ENCODE measurements at places on chromosomes 5 and 9. TPM values are rescaled to one million over a fixed set of nuclear protein-coding genes. Genes with fewer than 3 reads are reported as not detected.

GDA gene
- not detected for total RNA-seq

GRCh38 chr9:27160636-27161035 lies 51.6 kb downstream of the TEK start:
- no peak overlapping the region for H3K27ac ChIP-seq
- H3K4me1 ChIP-seq: no peaks in the 10 kb centered on the region
- H3K27me3 ChIP-seq: no peaks in the 10 kb centered on the region
- H3K4me3 ChIP-seq: no peak overlapping the region
- no peak for DNase-seq

GRCh38 chr5:38265546-38266179 lies 7.3 kb downstream of the EGFLAM start:
- no peaks in the 10 kb centered on the region for H3K27me3 ChIP-seq
- no peak overlapping the region for H3K27ac ChIP-seq
- DNase-seq: peak; percentile 10
- no peak overlapping the region for H3K4me3 ChIP-seq

- H3K27me3 ChIP-seq: no peaks in the 10 kb centered on the region
- DNase-seq: no peak
These were observed 59.5 kb upstream of the RNF130 start for GRCh38 chr5:180130876-180131740.

DNA sequence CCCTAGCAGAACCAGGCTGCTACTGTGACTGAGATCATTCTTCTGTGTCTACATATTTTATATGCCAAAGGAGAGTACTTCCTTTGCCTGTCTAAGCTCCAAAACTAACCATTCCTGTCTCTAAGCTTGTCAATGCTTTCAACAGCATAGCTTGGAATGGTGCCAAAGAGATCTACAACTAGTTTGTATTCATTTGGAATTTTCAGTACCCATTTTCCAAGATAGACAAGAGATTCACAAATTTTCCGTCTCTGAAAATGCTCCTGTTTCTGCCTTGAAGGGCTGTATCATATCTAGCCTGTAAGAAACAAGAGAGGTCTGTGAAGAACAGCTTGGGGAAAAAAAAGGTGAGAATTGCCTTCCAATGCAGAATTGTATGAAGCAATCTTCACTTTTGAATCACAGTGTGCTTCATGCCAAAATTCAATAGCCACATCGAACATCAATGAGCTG lies 334.4 kb upstream of the ACTBL2 start:
- no peaks in the 10 kb centered on the region for H3K36me3 ChIP-seq
- no peaks in the 10 kb centered on the region for H3K4me1 ChIP-seq
- no peak overlapping the region for H3K27ac ChIP-seq
- no peaks in the 10 kb centered on the region for H3K27me3 ChIP-seq

DNA sequence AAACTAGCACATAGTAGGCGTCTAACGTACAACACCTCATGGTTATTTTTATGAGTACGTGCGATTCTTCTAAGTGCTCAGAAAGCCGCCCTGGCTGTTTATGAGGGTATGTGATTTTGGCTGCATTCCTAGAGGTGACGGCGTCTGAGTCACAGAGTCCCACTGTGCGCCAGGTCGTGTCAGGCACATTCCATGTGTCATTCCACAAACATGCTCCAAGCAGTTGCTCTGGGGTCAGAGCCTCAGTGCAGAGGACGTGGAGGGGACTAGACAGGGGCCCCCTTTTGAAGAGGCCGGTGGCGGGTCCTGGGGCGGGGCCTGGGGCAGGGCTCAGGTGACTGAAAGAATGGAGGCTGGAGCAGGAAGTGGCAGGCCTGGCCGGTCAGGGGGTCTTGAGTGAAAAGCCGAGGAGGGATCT lies 51.9 kb downstream of the NEK6 start:
- DNase-seq: no peak
- no peak overlapping the region for H3K4me3 ChIP-seq
- H3K4me1 ChIP-seq: no peaks in the 10 kb centered on the region
- H3K36me3 ChIP-seq: no peaks in the 10 kb centered on the region
- H3K27ac ChIP-seq: no peak overlapping the region
- no peaks in the 10 kb centered on the region for H3K27me3 ChIP-seq

DNA sequence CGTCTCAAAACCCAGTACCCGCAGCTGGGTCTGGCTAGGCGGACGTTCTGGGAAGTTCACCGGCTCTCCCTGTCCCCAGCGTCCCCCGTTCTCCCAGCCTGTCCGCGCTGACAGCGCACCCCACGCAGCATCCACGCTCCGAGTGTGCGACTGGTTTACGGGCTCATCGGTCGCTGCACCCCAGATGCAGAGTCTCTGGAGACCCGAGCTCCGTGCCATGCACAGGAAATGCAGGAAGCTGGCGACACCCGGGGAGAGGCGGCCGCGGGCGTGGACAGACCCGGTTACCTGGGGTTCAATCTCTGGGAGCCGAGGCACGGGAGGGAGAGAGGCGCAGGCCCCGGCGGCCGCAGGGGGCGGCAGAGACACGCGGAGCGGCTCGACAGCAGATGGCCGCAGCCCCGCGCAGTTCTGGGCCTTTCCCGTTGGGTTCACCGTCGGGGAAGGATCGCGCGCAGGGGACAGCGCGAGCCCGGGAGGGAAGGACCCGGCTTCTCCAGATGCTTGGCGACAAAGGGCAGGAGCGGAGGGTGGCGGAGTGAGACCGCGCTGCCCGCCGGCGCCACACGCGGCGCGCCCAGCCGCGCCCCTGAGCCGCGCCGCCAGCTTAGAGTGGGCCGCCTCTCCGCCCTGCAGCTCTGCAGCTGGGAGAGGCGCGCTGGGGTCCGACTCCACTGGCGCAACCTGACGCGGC lies 558 bp downstream of the SHROOM1 start:
- H3K27me3 ChIP-seq: peaks cover 8% of the 10 kb centered on the region
- H3K27ac ChIP-seq: no peak overlapping the region
- no peaks in the 10 kb centered on the region for H3K4me1 ChIP-seq
- peak; percentile 65 for DNase-seq
- no peaks in the 10 kb centered on the region for H3K36me3 ChIP-seq

LAMC3 gene
- total RNA-seq: 0.32 TPM

PCAT7 gene
- not detected for total RNA-seq

- no peaks in the 10 kb centered on the region for H3K27me3 ChIP-seq
- H3K4me1 ChIP-seq: no peaks in the 10 kb centered on the region
These were observed 23.2 kb downstream of the PRUNE2 start for GRCh38 chr9:76882686-76883085.

DNA sequence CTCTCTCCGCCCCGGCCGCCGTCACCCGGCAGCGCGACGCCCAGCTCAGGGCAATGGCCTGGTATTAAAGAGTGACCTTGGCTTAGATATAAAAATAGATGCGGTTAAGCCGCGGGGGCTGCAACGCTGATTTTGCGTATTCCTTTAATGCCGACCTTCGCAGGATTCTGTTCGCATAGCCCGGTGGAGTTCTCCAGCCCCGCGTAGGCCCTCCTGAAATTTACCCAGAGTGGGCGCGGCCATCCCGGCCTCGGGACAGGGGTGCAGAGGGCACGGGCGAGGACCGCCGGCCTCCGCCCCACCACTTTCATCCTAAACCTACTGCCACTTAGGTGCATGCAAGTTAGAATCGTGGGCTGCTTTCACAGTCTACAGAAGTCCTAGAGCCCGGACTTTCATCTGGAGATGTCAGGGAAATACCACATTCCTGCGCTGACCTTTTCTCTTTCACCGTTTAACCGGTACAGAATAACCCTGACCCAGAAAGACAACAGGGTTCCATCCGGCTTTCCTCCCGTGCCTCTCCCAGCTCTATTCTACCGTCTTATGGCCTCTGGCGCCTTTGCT lies 492 bp upstream of the FAM169A start:
- H3K27ac ChIP-seq: peak overlapping the region; percentile 50
- DNase-seq: no peak
- no peaks in the 10 kb centered on the region for H3K36me3 ChIP-seq

GRCh38 chr5:9523090-9523823 lies 22.6 kb downstream of the SEMA5A start:
- no peak for DNase-seq
- H3K4me3 ChIP-seq: no peak overlapping the region
- H3K27me3 ChIP-seq: no peaks in the 10 kb centered on the region
- H3K36me3 ChIP-seq: no peaks in the 10 kb centered on the region

DNA sequence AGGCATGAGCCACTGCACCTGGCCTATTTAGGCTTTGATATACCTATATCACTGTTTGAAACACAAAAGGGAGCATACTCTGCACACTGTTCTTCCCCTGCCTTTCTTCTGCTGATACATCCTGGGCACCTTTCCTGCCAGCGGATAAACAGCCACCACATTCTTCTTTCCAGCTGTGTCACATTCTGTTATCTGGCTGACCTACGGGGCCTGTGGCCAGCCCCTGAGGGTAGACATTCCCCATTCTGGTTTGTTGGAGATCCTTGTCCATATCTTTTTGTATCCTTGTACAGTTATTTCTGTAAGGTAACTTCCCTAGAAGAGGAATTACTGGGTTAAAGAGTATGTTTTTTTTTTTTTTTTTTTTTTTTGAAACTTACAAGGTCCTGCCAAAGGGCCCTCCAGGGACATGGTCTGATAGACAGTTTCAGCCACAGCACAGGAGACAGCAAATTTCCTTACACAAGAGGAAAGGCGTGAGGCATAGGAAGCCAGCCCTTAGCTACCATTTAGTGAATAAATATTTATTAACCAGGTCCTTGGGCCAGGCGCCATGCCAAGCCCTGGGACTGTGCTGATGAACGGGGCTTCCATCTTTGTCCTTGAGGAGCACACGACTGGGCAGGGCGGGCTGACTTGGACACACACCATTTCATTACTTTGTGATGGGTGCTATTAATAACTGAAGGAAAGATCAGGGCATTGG lies 57.8 kb downstream of the ERGIC1 start:
- H3K4me1 ChIP-seq: no peaks in the 10 kb centered on the region
- no peak for DNase-seq
- H3K36me3 ChIP-seq: peaks cover 10% of the 10 kb centered on the region
- no peaks in the 10 kb centered on the region for H3K27me3 ChIP-seq

- DNase-seq: no peak
- H3K36me3 ChIP-seq: no peaks in the 10 kb centered on the region
- no peaks in the 10 kb centered on the region for H3K27me3 ChIP-seq
These were observed 71.5 kb downstream of the UBE2QL1 start for GRCh38 chr5:6520201-6520600.

DNA sequence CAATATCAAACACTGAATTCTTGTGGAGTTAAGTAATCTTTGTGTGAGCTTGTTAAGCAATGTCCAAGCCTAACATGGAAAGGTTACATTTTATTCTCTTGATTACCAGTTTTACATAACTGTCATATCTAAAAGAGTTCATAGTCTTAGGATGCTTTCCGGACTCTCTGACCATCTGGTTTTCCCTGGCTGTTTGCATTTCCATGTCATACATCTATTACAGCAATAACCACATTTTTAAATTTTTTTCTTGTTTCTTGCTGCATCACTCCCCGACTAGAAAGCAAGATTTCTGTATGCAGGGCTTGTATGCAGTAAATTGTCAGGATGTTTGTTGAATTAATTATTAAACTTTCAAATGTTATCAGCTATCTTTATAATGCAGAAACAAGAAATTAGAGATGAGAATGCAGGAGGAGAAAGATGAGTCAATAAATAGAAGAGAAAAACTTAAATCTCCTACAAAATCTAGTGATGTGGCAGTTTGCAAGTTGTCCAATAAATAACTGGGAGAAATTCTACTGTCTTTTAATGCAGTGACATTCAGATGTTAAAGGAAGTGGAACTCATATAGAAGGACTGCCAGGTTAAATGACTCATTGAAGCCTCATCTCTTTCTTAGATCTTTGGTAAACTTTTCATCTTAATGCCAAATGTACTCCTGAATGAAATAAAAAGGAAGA lies 179.6 kb upstream of the SGCD start:
- no peaks in the 10 kb centered on the region for H3K27me3 ChIP-seq
- H3K36me3 ChIP-seq: no peaks in the 10 kb centered on the region
- no peak overlapping the region for H3K4me3 ChIP-seq

PCDHGA9 gene
- 0.17 TPM for total RNA-seq

MARCOL gene
- total RNA-seq: not detected

IL3 gene
- not detected for total RNA-seq

CCL27 gene
- total RNA-seq: not detected

GRCh38 chr9:112439171-112439570 lies 47.5 kb upstream of the KIAA1958 start:
- no peaks in the 10 kb centered on the region for H3K4me1 ChIP-seq
- no peaks in the 10 kb centered on the region for H3K36me3 ChIP-seq
- no peak overlapping the region for H3K27ac ChIP-seq
- H3K27me3 ChIP-seq: no peaks in the 10 kb centered on the region
- no peak for DNase-seq
- H3K4me3 ChIP-seq: no peak overlapping the region

DNA sequence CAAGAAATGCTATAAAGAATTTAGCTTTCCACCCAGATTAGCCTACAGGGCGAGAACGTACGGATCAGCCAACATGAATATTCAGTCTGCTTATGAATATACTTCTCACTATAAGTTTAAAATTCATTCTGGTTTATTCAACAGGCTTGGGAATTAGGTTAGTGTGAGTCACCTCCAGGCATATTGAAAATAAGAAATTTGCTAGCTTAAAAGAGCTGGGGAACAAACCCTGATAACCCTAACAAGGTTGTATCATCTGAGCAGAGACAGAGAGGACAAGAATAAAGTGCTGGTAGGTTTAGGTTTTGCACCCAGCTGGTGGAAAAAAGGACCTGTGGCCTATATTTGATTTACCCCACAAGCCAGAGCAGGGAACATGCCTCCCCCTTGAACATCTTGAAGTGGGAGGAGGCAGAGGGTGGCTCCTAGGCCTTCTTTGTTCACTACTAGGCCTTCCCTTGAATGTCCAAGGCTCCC lies 12.3 kb downstream of the FNBP1 start:
- H3K4me3 ChIP-seq: peak overlapping the region; percentile 2
- H3K27ac ChIP-seq: peak overlapping the region; percentile 77
- DNase-seq: no peak
- no peaks in the 10 kb centered on the region for H3K27me3 ChIP-seq

DNA sequence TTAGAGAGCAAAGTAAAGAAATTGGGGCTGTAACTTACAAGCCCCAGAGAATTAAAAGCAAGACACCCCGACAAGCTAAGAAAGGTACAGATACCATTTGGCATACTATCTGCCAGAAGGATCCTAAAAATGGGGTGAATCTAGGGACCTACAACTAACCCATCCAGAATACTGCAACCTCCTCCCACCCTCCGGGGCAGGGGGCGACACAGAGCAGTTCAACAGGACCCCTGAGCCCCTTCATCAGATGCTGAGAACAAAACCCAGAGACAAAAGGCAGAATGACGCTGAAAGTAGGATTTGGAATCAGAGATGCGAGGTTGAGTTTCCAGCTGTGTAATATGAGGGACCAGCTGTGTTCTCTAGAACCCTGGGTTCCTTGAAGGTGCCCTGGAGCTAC lies 71.2 kb downstream of the EPB41L4B start:
- H3K36me3 ChIP-seq: no peaks in the 10 kb centered on the region
- no peaks in the 10 kb centered on the region for H3K27me3 ChIP-seq
- H3K27ac ChIP-seq: no peak overlapping the region
- H3K4me3 ChIP-seq: no peak overlapping the region
- no peak for DNase-seq
- no peaks in the 10 kb centered on the region for H3K4me1 ChIP-seq

- no peaks in the 10 kb centered on the region for H3K36me3 ChIP-seq
- peak; percentile 24 for DNase-seq
- H3K27me3 ChIP-seq: no peaks in the 10 kb centered on the region
- peaks cover 5% of the 10 kb centered on the region for H3K4me1 ChIP-seq
- H3K4me3 ChIP-seq: no peak overlapping the region
- no peak overlapping the region for H3K27ac ChIP-seq
These were observed 5.4 kb upstream of the LCN15 start for GRCh38 chr9:136769710-136770191.

Measured in CD4-positive, alpha-beta memory T cell (primary cell).